ENCODE measurements at places on chromosomes 7 and 10.

- no peak for DNase-seq
These were observed 184.8 kb downstream of the NPSR1 start for GRCh38 chr7:34842782-34843181.

DNA sequence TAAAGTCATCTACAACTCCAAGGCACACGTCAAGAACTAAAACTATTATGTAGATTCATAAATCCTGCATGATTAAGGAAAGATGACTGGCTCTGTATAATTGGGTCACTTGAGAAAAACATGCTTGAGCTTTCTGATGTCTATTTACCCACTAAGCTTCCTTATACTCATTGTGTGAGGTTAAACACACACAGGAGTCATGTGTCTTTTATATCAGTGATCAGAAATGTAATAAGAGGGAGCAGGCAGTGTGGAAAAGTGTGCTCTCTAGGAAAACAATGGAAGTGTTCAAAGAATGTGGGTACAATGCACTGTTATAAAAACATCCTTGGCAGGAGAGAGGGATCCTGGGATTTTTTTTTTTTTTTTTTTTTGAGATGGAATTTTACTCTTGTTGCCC lies 108.6 kb upstream of the ARID5B start:
- DNase-seq = no peak

- no peak for DNase-seq
These were observed 133.3 kb upstream of the KIF5B start for GRCh38 chr10:32189400-32190084.

DNA sequence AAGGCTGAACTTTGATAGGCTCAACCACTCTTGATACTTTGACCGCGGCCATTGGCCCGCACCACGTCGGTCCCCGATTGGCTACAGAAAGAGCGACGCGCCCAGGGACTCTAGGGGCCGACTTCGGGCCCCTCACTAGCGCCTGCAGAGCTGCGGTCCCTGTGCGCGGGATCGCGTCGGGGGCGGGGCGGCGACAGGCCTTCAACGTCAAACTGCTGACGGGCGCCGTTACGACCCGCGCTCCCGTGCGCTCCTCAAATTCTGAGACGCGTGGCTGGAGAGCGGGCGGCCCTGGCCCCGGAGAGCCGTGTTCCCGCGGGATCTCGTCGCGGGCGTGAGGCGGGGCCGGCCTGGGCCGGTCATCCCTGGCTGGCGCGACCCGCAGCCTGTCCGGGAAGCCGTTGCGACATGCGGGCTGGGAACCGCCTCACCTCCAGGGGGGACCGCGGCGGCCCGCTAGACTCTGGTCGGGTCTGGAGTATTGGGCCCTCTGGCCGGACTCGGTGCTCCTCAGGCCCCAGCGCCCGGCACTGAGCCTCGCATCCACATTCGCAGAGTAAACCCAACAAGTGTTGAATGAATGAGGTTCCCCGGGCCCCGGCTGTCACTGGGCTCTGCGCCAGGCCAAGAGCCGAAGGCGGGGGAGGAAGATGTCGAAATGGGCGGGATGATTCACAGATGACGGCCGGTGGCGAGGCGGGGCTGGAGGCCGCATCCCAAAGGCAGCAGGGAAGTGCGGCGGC lies 643 bp upstream of the SLC25A28 start:
- DNase-seq = peak; percentile 74

GRCh38 chr7:139799586-139799985 lies 21.8 kb upstream of the HIPK2 start:
- DNase-seq = no peak

DNA sequence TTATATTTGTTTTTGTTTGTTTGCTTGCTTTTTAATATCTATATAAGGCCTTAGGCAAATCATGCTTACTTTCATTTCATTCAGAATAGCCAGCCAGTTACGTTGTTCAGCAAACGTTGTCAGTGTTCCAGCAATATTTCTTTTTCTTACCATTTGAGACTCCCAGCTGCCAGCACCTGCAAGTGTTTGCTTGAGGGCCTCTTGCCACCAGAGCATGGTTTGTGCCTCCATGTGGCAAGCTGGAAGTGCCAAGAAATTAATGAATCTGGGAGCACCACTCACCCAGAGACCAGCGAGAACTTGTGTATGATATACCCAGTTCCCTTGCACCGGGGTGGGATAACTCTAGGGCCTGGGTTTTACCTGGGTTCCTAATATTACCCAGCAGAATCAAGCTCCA lies 177.1 kb upstream of the CSTF2T start:
- no peak for DNase-seq

DNA sequence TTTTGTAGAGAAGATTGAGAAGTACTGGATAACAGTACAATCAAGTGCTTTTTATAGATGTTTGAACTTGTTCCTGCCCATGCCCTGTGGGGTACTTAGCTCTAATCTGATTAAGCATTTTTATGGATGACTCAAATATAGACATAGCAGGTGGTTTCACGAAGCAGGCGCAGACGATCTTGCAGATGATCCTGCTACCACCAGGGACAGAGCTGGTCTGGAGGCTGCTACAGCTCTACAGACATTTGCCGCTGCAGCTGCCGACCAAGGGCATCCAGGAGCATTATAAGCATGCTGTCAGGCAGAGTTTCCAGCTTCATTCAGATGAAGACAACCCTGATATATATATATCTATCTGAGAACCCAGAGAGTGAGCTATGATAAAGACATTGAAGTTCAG lies 650.4 kb downstream of the NXPH1 start:
- DNase-seq = no peak

- no peak for DNase-seq
These were observed 44.3 kb downstream of the CACUL1 start for GRCh38 chr10:118710487-118710886.

- no peak for DNase-seq
These were observed 78.4 kb downstream of the NRG3 start for GRCh38 chr10:81953420-81953819.

DNA sequence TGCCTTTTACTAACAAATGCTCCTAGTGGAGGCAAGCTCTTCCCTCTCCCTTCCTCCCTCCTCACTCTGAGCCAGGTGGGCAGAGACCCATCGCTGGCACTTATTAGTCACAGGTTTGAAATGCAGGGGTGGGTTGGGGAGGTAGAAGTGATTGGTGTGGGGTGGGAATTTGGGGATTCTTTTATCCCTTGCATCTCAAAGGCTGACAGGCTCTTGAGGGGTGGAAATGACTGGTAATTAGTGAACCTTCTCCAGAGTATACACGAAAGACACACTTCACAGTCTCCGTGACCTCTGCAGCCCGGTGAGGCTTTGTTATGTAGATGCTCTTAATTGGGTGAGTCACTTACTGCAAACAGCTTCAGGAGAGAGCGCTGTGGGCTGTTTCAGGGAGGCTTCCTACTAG lies 13.9 kb upstream of the LRMDA start:
- DNase-seq = no peak

DNA sequence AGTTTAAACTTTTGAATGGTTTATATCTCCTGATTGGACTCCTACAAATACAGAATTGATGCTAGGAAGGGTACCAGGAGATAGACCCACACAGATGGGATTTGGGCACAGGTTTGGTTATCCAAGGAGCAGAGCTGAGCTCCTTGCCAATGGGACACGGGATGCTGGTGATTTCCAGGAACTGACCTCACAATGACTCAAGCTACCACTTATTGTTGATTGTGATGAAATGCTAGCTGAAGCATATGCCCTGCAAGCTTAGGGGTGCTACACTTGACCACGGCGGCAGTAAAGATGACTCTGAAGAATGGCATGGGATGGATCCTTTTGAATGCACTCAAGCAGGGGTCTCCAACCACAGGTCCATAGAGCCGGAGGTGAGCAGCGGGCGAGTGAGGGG lies 45.5 kb upstream of the VKORC1L1 start:
- DNase-seq = no peak

- DNase-seq = peak; percentile 12
These were observed 818.6 kb downstream of the GRID1 start for GRCh38 chr10:85548034-85548433.

GRCh38 chr10:31855033-31855432 lies 73.6 kb downstream of the ARHGAP12 start:
- DNase-seq = no peak

DNA sequence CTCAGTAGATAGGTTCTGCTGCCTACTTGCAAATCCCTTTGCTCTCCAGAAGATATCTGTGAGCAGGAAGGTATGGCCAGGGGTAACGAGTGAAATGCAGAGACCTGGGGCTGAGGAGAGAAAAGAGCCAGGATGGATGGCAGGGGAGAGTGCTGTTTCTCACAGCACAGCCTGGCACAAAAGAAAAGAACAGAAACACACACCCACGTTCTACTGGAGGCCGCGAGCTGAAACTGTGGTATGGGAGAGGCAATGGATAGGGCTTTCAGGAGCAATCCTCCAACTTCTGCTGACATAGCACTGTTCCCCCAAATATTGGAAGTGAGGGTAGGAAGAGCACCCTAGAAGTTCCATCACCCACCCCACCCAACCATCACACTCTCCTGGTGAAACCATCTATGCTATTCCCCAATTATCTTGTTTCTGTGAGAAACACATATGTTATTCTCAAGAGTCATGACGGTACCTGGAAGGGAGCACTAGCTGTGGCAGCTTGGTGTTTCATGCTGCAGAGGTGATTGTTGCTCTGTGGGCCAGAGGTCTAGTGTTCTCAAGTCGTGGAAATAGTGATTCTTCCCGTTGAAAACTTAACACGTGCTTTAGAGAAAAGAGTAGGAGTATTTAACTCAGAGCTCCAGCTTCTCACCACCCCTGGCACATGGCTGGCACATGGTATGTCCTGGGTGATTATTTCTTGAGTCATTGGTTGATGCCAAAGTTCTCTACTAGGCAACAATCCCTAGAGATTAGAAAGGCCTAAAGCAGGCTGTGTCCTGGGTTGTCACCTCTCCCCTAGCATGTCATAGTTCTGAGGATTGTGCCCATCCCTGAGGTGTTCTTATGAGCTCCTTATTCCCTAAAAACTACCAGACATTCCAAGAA lies 198.3 kb downstream of the PLXNA4 start:
- no peak for DNase-seq

DNA sequence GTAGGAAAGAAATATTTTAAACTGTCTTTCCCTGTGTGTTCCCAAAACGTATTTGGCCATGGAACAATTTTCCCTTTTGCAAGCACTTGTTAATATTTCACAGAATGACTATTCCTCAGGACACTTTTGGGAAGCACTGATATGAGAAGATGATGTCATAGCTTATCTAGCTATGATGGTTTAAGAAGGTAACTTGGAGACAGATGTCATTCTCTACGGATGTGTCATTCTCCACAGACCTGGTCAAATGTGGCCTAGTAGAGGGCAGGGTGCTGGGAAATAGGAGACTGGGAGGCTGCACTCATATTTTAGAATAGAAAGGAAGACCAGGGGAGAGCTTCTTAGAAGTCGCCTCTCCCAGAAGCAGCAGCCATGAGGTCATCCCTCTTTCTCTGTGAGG lies 220.7 kb upstream of the GLI3 start:
- DNase-seq = no peak

GRCh38 chr10:91412354-91413087 lies 2.4 kb downstream of the HECTD2 start:
- DNase-seq = no peak

DNA sequence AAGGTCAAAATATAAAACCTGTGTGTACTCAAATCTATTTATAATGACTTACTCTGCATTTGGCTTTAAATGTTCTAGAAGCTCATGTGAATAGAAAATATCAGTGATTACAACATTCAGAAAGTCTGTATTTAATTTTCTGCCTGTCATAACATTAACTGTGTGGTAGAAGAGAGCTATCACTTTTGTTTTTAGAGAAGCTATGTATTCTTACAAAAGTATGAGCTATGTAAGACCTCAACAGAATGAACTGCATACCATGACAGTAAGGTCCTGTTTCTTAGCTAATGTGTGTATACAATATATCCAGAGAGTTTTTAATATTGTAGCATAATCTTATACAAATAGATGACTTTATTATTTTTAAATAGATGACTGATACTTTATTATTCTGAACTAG lies 61.5 kb downstream of the PTN start:
- DNase-seq = no peak
